ENCODE measurements at places on chromosomes 16 and 17.
A peak's percentile ranks its signal among the peaks of the same experiment; 100 is the strongest.

- no peak for DNase-seq
Observed at GRCh38 chr16:85535352-85536072, 77.6 kb upstream of the GSE1 start.

DNA sequence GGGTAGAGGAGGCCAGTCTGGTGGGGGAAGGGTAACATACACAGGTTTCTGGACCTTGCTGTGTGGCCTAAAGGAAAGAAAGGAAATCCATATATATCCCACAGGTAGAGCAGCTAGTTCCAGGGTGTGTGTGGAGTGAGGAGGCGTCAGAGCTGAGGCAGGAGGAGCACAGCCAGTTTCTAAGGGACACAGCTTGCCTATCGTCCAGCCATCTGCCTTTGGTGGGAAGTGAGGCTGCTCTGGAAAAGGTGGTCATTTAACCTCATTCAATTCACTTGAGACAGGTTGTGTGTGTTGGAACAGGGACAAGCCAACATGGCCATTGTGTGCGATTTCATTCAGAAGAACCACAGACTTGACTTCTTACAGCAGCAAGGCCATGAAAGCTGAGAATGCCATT lies 36.9 kb upstream of the ERN1 start:
- no peak for DNase-seq

- DNase-seq: no peak
Observed at GRCh38 chr16:83174671-83175070, 547.9 kb downstream of the CDH13 start.

GRCh38 chr16:28478506-28479180 lies 6.5 kb upstream of the NPIPB7 start:
- DNase-seq: no peak

DNA sequence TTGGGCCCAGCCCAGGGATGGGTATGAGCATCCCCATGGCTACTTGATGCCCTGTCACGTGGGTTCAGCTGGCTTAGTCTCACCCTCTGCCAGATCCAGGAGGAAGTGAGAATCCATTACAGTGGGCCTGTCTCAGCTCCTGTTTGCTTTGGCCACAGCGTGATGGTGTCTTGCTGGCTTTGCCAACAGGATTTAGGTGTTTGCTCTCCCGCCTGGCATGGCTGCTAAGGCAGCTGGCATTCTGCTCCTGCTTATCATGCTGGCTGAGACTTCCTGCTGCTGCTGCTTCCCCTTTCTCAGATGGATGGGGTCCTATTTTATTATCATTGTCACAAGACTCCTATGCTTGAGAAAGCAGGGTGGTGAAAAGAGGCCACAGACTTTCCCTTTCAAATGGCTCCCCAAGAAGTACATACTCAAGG lies 28.3 kb upstream of the HOXB13 start:
- DNase-seq: no peak

DNA sequence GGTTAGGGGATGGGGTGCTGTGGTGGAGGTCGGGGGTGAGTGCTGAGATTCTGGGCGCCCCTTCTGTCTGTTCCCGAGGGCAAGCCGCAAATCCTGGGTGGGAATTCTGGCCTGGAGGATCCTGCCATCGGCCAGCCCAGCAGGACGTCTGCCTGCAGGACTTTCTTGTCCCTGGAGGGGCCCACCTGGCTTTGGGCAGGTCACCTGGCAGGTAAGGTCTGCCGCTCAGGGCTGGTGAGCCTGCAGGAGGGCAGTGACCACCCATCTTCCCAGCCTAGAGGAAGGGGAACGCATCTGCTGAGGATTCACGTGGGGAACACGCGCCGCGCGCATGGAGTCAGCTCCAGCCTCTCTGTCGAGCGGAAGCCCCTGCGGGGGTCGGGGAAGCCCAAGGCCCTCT lies 5.4 kb downstream of the RNF222 start:
- DNase-seq: no peak

DNA sequence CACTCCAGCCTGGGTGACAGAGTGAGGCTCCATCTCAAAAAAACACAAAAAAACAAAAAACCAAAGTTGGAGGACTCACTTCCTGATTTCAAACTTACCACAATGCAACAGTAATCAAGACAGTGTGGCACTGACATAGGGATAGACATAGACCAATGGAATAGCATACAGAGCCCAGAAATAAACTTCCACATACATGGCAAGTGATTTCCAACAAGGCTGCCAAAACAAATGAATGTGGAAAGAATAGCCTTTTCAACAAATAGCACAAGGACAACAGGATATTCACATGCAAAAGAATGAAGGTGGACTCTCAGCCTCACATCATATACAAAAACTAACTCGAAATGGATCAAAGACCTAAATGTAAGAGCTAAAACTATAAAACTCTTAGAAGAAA lies 36.8 kb upstream of the RASD1 start:
- DNase-seq: no peak

GRCh38 chr17:38704606-38705522 lies at the start of gene MLLT6:
TSS of gene MLLT6 (plus strand) at chr17:38705273. CDS start at chr17:38705633, 360 bp downstream.
- DNase-seq: peak; percentile 27

GRCh38 chr17:82911822-82912221 lies 72.0 kb upstream of the ZNF750 start:
- DNase-seq: no peak

DNA sequence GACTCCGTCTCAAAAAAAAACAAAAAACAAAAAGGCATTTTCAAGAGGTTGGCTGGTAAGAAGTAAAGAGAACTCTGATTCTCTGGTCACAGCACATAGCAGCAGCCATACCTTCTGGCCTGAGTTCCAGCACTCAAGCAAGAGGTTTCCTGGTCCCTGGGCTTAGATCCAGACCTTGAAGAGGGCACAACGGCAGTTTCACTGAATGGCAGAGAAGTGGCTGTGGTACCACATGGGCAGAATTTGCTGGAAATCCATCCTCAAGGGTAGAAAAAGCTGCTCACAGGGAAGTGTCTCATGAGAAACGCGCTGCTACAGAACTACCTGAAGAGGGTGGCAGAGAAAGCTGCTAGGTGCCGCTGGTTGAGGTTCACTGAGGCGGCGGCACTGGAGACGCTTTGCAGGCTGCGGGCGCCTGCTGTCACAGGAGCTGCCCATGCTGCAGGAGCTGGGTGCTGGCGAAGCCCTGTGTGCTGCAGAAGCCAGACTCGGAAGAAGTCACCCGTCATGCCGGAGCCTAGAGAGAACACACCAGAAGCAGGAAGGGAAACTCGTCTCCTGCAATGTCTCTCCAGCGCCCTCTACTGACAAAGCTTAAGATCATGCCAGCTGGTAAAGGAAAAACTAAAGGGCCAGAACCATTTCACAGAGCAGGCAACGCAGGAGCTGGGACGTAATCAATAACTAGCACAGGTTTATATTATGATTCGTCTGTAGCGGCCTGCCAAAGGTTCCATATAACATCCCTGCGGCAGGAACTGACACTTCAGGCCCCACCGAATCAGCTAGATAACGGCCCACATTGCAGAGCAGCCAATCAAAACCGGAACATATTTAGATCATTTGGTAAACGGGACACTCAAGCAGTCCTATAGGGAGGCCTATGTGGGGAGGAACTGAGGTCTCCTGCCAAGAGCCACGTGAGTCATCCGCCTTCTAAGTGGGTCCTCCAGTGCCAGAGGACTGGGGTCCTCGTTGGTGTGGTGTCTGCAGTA lies 5.4 kb upstream of the ZNF213 start:
- DNase-seq: peak; percentile 69

- peak; percentile 58 for DNase-seq
Observed at GRCh38 chr17:18184143-18185031, 759 bp downstream of the ALKBH5 start.

DNA sequence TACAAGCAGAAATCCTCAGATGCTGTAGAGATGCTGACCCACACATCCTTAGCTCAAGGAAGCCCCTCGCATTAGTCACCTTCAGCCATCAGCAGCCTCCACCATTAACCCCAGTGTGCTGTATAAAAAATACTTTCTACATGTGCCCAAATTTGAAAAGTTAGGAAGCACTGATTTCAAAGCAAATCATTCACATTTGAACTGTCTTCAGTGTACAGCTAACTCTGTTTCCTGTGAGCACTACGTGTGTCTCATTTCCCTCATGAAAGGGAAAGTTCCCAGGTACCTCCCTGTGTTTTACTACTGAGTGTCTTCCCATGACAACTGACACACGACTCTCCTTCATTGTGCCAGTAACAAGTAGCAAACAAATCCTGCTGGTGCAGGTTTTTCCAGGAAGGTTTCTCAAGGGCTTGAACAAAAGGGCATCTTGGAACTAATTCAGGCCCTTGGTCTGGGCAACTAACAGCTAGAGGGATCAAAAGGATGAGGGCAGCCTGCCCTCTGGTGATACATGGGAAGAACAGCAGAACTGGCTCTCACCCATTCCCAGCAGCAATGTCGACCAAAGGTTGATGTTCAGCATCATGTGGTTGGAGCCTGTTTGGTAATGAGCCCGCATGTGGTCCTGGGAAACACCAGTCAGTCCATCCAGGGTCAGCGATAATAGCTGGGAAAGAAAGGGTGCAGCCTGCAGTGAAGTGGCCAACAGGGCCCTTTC lies 4.0 kb downstream of the SLC35B1 start:
- DNase-seq: peak; percentile 58

DNA sequence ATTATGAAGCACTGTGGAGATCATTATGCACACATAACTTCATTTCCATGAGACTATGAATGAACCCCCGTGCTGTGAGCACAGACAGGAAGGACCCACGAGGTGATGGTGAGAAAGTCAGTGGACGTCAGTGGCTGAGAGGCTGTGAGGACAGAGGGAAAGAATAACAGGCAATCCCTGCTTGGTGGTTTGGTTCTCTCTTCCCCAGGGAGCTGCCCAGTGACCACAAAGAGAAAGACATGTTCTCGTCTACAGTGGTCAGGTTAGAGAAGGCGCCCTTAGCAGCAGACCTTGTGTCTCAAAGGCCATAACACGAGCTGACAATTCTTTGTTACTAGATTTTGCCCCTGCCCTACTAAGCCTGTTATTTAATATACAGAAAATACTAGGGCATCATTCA lies 609.2 kb downstream of the TOX3 start:
- DNase-seq: no peak

DNA sequence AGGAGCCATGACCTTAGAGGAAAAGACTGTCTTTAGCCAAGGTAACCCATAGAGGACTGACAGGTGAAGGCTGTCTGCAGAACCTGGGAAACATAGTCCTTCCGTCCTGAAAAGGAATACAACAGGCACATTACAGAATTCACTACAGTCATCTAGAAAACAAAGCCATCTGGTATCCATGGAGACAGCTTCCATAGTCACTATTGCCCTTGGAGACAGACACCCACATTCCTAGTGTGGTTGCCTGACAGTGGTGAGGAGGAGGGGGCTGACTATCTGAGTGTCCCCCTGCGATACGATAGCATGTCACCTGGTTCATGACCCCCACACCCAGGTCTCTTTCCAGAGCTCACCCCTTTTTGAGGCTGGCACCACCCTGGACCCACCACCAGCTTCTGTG lies 254.7 kb downstream of the CDH13 start:
- DNase-seq: no peak

- DNase-seq: no peak
Observed at GRCh38 chr17:43365356-43365755, 33.4 kb upstream of the ARL4D start.

- no peak for DNase-seq
Observed at GRCh38 chr17:50917418-50917743, 51.2 kb upstream of the TOB1 start.

GRCh38 chr16:8236816-8237215 lies 353.5 kb downstream of the TMEM114 start:
- no peak for DNase-seq

DNA sequence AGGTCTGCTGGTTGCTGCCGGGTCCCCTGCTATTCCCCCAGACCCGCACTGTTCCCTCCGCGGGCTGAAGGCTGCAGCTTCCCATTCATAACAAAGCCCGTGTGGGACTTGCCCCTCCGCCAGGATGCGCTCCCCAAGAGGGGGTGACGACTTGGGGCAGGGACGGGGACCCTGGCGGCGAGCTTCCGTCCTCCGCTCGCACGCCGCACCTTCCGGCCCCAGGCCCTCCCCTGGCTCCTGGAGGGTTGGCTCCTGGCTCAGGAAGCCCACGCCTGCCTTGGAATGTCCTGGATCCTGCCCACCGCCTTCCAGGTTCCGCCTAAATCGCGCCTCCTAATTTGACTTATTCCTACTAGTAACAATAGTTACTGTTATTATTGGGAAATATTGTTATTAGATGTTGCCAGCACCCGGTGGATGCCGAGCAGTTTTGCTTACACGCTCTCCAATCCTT lies 1.1 kb upstream of the TFAP4 start:
- DNase-seq: peak; percentile 48

DNA sequence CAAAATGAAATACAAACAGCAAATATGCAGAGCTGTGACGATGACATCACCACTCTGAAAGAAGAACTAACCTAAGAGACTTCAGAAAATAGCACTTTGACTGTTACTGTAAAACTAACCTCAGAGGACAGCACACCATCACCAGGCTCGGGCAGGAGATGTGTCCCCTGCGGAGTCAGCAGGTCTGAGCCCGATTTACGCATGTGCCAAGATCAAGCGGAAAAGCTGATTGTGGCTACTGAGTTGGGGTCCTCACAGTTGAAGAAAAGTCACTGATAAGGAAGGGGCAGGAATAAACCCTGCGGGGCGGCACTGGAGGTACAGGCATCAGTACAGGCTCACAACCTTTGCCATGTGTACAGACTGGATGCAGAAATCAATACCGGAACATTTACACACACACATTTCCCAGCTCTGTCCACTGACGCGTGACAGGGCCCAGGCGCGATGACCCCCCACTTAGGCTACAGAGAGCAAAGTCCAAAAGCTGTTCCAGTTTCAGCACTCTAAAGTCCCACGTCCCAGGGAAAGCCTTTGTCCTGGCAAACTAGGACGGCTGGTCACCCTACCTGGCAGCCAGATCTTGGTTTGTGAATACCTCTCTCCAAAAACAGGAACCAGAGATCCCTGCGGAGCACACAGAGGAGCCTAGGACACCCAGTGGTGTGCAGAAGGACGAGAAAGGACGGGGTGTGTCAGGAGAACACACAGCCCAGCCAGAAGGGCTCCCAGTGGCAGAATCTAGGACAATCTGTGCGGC lies 21.5 kb downstream of the TRAP1 start:
- no peak for DNase-seq

DNA sequence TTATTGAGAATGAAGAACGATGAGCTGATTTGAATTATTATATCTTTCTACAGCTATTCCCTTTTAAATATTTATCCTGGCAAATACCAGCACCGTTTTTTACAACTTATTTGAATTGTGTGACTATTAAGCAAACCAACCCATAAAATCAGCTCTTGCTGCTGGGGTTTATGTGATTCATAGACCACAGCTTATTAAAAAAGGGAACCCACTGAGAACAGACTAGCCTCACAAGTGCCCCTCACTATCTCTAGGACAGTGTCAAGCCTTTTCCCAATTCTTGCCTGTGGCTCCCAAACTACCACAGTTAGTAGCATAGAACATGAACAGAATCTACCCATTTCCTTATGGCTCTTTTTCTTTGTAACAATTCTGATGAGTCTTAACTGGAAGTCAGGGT lies 6.1 kb upstream of the LIG3 start:
- DNase-seq: no peak

- DNase-seq: no peak
Observed at GRCh38 chr17:55303701-55304145, 39.0 kb downstream of the HLF start.

GRCh38 chr17:31394544-31394943 lies 3.1 kb downstream of the RAB11FIP4 start:
- DNase-seq: no peak

GRCh38 chr16:88103581-88104188 lies 152.5 kb downstream of the BANP start:
- DNase-seq: no peak
